H1 (cell line): ENCODE measurements at places on chromosomes 4 and X. TPM values are rescaled to one million over a fixed set of nuclear protein-coding genes. Genes with fewer than 3 reads are reported as not detected.

The SSX1 gene
- total RNA-seq = not detected in 2 replicates

DNA sequence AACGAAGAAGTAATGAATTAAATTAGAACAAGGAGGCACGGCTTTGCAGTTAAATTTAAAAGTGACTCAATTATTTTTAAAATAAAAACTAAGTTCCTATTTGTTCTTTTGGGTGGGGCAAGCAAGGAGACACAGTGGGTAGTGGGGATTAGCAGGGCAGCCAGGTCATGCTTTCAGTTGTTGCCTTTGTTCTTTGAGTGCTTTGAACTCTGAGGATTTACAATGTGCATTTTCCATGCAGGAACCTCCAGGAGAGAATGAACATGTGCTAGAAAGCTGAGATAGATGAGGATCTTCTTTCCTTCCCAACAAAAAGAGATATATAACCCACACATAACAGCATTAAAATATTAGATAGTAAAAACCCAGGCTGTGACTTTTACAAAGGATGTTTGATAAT is 420.4 kb upstream of the CTSO start:
- DNase-seq = no peak

DNA sequence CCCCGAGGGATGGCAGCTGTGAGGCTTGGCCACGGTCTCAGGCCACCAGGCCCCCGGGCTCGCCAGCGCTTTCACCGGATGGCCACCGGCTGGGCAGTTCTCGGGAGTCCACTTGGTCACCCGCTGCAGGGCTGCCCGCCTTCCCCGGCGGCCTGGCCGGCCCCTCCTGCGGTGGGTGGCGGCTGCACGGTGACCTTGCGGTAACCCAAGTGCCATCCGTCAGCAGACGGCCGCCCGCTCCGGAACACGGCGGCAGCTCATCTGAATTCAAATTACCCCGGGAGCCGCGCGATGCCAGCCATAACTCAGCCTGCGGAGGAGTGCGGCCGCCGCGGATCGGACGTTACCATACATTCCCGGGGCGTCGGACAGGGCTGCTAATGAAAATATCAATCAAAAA is 60.7 kb downstream of the FAM53A start:
- DNase-seq = no peak

DNA sequence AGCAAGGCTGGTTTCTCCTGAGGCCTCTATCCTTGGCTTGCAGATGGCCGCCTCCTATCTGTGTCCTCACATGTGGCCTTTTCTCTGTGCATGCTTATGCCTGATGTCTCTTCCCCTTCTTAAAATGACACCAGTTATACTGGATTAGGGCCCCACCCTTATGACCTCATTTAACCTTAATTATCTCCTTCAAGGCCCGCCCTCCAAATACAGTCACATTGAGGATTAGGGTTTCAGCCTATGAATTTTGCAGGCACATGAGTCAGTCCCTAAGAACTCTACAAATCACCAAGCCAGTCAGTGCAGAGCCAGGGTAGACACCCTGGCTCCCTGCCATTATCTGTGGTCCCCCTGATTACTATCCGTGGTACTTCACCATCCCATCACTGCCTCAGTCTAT is 51.6 kb downstream of the MAML3 start:
- no peak for DNase-seq

GRCh38 chr4:173195109-173195508 is 26.5 kb downstream of the GALNT7 start:
- DNase-seq = no peak

The SMIM43 gene
- 0.50 TPM in 1 of 2 replicates, not detected in the other for total RNA-seq

DNA sequence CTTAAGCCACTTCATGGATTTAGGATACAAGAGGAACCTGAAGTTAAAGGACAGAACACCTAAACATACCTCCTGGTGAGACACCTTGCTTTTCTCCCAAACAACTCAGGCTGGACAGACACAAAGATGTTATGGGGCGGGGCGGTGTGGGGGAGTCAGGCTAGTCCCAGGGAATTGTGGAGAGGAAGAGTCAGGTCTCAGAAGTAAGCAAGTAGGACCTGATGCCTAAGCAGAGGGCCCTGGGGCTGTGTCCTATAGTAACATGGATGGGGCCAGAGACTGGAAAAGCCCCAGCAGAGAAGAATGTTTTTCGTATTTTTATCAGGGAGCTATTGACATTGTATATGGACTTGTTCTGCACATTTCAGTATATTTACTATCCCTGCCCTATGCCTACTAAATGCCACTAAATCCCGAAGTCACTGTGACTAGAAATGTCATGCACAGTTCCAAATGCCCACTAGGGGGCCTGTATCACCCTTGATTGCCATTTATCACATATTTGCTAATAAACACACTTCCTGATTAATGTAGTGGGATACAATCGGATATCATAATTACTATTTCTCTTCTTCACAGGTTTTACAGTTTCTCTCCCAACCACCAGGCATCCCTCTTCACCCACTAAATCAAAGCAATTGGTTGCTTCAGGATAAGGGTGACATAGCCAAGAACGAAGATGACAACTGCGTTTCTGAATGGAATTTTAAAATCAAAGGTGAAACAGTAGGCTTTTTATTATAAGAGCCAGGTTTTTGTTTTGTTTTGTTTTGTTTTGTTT is 23.8 kb upstream of the ARHGAP10 start:
- DNase-seq = peak; percentile 53

The PJA1 gene
- total RNA-seq = 34.9 and 37.0 TPM in 2 replicates

- no peak for DNase-seq
These were observed 336.4 kb upstream of the AGA start for GRCh38 chr4:177778623-177779022.

The FOXR2 gene
- not detected in 2 replicates for total RNA-seq

- DNase-seq = no peak
These were observed 6.4 kb upstream of the AP1AR start for GRCh38 chr4:112225157-112225556.

GRCh38 chr4:181761156-181761555 is 482.0 kb upstream of the TENM3 start:
- no peak for DNase-seq

The CT55 gene
- not detected in 2 replicates for total RNA-seq

- DNase-seq = no peak
These were observed 79.1 kb upstream of the TFDP3 start for GRCh38 chrX:133297284-133297683.

GRCh38 chr4:78720994-78721677 is 55.0 kb upstream of the BMP2K start:
- no peak for DNase-seq

- DNase-seq = no peak
These were observed 20.1 kb upstream of the TCEAL4 start for GRCh38 chrX:103565197-103565596.

- no peak for DNase-seq
These were observed 134.6 kb downstream of the HMX1 start for GRCh38 chr4:8737075-8737474.

The DCHS2 gene
- total RNA-seq = 1.8 and 2.6 TPM in 2 replicates

DNA sequence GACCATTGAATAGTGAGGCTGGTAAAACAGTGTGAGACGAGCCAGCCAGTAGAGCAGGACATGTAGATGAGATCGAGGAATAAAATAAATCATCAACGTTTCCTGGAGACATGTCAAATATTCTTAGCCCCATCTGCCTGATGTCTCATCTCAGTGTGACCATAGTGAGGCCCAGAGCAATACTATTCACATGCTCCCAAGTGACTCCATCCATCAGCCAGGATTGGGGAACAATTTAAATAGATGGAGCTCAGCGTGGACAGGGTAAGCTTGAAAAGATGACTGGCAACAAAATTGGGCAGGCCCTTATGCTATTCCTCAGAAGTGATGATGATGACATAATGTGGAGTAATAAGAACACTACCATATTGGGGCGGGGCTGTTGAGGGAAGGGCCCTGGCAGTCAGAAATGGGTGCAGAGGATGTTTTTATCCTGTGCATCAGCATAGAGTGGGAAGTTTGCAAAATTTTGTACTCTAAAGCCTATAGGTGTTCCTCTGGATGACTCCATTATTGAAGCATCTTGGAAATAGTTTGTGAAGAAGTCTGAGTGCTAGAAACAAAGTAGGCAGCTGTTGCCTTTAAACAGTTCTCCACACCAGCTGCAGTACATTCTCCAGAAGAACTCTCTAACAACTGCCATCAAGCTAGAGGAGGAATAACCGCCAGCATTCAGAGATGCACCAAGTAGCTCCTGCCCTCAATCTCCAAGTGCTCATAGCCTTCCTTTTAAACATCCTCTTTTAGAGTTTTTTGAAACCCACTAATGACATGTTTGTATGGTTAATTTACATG is 333.0 kb downstream of the DCHS2 start:
- no peak for DNase-seq

DNA sequence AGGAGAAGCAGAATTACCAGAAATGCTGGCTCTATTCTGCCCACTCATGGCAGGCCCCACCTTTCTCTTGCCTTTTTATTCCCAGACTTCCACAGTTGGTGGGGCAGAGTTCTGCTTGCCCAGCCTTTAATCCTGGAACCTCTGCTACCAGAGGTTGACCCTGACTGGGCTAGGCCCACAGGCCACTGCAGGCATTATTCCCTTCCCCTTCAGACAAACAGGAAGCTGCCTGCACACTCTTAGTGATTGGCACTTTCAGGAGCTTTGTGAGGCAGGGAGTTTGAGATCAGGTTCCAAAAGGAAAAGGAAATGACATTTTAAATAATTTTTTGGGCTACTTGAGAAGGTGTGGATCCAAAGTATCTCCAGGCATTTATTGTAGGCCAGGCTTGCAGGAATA is 18.8 kb downstream of the MSN start:
- no peak for DNase-seq

- DNase-seq = no peak
These were observed 17.8 kb downstream of the PITX2 start for GRCh38 chr4:110605077-110605476.

GRCh38 chr4:81471588-81472280 is at the start of gene RASGEF1B:
Gene RASGEF1B, minus strand, starts transcription at chr4:81471907. Its CDS starts 12,399 bp downstream, at chr4:81459508.
- peak; percentile 82 for DNase-seq

The EPHA5 gene
- total RNA-seq = 0.10 and 0.11 TPM in 2 replicates

The SSX4 gene
- 0.32 TPM in 1 of 2 replicates, not detected in the other for total RNA-seq

GRCh38 chrX:51456814-51457213 is 39.6 kb downstream of the NUDT11 start:
- no peak for DNase-seq

DNA sequence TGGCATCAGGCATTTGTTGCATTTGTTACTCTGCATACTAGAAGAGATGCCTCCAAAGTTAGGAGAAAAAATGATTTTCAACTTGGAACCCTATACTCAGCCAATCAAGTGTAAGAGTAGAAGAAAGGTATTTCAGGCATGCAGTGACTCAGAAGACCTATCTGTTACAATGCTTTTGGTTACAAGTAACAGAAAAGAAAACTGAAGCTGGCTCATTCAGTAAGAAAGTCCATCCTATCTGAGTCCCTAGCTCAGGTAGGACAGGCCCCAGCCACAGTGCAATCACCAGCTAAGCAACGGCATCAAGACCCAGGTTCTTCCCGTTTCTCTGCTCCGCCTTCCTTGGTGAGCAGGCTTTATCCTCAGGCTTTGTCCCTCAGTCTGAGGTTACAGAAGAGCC is 23.3 kb downstream of the MECP2 start:
- DNase-seq = no peak

- DNase-seq = no peak
These were observed 8.0 kb downstream of the GPM6B start for GRCh38 chrX:13808865-13809264.

GRCh38 chr4:149203256-149204001 is 612.2 kb downstream of the IQCM start:
- DNase-seq = no peak

The GAGE12F gene
- not detected in 2 replicates for total RNA-seq

- peak; percentile 52 for DNase-seq
These were observed 60.8 kb upstream of the TMEM33 start for GRCh38 chr4:41874398-41874797.

GRCh38 chrX:129493643-129494042 is 29.6 kb downstream of the SMARCA1 start:
- no peak for DNase-seq

DNA sequence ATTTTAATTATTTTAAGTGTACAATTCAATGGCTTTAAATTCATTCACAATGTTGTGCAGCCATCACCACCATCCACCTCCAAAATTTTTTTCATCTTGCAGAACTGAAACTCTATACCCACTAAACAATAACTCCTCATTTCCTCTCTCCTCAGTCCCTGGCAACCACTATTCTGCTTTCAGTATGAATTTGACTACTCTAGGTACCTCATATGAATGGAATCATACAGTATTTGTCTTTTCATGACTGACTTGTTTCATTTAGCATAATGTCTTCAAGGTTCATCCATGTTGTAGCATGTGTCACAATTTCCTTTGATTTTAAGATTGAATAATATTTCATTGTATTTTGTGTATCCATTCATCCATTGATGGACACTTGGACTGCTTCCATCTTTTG is 46.9 kb downstream of the KIF4A start:
- no peak for DNase-seq

The ADH7 gene
- not detected in 2 replicates for total RNA-seq

DNA sequence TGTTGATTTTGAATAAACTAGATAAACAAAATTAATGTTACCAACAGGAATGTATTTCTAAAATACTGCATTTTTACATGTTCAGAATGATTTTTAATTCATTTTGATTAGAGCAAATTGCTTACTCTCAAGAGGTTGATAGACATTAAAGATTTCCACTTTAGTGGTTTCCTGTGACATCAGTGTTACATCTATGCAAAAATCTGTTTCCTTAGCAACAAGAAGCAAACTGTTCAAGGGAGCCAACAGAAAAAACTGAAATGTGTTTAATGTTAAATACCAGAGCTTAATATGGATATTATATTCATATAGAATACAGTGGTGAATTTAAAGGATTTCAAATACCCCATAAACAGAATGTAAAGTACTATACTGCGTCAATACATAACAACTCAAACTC is 277.8 kb downstream of the GABRG1 start:
- no peak for DNase-seq

- DNase-seq = no peak
These were observed 146.2 kb upstream of the PDE5A start for GRCh38 chr4:119774840-119775239.

DNA sequence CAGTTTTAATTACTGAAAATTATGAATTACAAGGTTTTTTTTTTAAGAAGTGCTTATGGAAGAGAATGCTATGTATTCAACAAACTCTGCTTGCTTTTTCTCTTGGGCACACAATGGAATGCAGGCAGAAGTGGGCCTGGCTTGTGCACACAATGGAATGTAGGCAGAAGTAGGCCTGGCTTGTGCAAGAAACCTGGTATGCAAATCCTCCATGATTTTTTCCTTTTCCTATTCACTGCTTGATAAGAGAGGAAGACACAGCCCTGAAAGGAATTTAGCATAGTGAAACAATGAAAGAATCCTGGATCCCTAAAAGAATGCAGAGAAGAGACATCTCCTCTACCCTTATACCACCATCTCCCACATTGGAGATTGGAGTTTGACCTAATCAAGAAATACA is 138.4 kb downstream of the COL25A1 start:
- DNase-seq = no peak

The SULT1B1 gene
- not detected in 2 replicates for total RNA-seq

GRCh38 chr4:67451464-67451863 is 93.8 kb downstream of the CENPC start:
- no peak for DNase-seq

- no peak for DNase-seq
These were observed 354.4 kb upstream of the CLNK start for GRCh38 chr4:11038926-11039325.

The PF4V1 gene
- not detected in 2 replicates for total RNA-seq

The ATP1B4 gene
- not detected in 2 replicates for total RNA-seq
